ENCODE measurements at places on chromosomes 16 and 17. TPM values are rescaled to one million over a fixed set of nuclear protein-coding genes. Genes with fewer than 3 reads are reported as not detected.

DNA sequence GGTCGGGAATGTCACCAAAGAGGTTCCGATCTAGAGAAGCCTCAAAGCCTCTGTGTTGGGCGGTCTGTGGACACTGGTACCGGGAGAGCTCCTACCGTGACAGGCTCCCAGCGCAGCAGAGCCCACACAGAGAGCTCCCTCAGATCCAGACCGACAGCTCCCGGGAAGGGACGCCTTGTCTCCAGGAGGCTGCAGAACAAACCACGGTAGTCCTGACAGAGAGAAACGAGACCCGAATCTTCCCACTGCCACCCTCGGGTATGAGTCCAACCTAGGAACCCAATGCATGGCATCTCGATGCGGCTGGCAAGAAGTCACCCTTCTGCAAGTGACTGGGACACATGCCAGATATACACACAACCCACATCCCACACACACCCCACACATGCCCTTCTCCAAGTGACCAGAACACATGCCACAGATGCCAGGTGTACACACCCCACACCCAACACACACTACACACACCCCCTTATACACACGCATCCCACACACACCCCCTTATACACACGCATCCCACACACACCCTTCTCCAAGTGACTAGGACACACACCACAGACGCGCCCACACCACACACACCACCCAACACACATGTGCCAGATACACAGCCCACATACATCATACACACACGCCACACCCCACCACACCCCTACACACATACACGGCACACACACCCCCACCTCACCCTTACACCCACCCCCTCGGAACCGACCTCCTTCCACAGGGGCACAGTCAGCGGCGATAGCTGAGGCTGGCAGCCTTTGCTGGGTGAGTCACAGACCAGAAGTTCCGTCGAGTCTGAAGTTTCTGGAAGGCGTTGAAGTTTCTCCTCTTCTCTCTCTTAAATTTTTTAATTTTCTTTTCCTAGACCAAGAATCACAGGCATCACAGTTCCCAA, 15.9 kb upstream of the CYTH1 start:
- no peak for DNase-seq

DNA sequence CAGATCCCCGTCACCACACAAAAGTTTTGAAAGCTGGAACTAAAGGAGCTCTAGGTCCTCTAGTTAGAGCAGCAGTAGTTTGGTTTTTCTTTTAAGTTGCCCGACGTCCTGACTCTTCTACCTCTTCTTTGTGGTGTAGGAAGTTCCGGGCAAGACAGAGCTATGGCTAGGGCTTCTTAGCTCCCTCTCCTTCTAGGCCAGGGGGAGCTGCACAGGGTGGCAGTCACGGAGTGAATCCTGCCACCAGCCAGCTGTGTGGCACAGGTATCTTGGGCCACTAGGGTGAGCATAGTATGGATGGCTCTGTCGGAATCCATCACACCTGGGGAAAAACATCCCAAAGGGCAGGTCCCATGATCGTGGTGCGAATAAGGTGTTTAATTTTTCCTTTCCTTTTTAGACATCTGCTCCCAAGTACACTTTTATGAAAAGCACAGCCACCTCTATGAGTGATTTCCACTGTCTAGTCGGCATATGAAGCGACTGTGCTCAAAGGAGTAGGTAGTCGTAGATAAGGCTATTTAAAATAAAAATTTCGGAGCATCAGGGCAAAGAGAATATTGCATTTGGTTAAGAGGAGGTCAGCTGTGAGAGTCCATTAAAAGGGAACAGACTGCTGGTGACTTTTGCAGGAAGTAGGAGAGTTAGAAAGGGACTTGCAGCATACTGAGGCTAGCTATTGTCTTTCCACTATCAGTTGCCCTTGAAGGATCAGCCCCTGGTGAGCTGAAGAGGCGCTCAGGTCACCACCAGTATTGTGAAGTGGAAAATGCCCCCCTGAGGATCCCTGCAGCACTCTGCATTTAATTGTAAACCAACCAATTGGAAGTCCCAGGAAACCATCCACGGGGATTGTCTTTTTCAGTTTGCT, 2.1 kb downstream of the PRKCA start:
- no peak for DNase-seq

Gene VPS9D1
- total RNA-seq, result 16.3 TPM

Gene PTGES3L
- 44.4 TPM for total RNA-seq

DNA sequence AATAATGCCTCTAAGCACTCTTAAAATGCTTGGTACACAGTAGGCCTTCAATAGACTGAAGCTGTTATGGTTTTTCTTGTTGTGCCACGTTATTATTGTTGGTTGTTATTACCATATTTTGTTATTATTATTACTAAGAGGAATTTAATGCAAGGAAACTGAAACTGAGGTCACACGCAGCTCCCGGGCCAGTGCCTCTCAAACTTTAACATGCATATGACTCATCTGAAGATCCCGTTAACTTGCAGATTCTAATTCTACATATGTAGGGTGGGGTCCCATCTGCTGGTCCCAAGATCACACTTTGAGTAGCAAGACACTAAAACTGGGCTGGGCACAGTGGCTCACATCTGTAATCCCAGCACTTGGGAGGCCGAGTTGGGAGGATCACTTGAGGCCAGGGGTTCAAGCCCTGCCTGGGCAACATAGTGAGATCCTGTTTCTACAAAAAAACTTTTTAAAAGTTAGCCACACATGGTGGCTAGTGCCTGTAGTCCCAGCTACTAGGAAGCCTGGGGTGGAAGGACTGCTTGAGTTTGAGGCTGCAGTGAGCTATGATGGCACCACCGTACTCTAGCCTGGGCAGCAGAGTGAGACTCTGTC, 888 bp downstream of the ACSM5 start:
- no peak for DNase-seq

Gene TANGO6
- total RNA-seq, result 11.5 TPM

GRCh38 chr17:31582151-31582907, 190.9 kb downstream of the RAB11FIP4 start:
- peak; percentile 88 for DNase-seq

- DNase-seq, result no peak
Measured at GRCh38 chr16:30710971-30711370, 12.0 kb downstream of the SRCAP start.

GRCh38 chr16:12193692-12194091, 217.2 kb downstream of the SNX29 start:
- DNase-seq, result no peak

DNA sequence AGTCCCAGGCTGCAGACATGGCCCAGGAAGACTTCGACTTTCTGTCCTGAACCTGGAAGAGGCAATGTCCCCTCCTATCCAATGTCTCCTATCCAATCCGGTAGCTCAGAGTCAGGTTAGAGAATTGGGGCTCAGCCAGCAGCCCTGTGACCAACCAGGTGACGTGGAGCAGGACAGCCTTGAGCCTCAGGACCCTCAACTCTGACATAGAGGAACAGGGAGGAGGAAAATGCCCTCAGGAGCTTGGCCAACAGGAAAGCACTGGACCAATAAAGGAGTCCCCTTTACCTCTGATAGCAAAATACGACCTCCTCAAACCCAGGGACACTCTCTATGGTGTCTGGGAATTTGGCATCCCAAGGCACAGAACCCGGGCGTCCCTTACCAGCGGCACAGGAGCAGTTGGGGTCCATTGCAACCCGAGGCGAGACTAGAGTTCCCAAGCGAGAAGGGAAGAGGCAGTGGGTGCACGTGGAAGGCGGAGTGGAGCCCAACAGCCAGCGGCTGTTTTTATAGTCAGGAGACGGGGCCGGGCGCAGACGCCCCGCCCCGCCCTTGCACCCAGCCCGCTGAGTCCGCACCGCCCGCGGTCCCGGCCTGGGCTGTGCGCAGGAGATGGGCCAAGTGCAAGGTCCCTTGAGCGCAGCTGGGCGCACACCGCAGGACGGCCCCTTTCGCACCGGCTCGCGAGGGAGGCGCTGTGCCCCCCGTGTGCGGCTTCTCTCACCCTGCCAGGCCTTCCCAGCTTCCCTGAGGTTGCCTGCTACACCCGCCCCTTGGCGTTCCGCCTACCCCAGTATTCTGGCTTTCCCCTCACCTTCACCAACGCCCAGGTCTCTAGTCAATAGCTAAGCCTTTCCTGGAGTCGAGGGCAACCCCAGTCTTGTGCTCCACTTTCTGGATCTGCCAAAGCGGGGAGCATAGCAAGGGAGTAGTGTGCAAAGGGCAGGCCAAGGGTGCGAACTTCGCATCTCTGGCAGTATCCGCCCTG, at the start of gene MT1G:
Gene MT1G (minus strand): TSS at position 485 of the 991 bp plus-strand sequence. CDS start 72 bp downstream, at position 413.
- peak; percentile 61 for DNase-seq

Gene OTOA
- total RNA-seq, result not detected

GRCh38 chr16:88403794-88404581, 21.2 kb downstream of the ZNF469 start:
- no peak for DNase-seq

- DNase-seq, result no peak
Measured at GRCh38 chr16:48091117-48091516, 64.7 kb downstream of the ABCC12 start.

GRCh38 chr17:47708864-47709541, 15.0 kb downstream of the TBKBP1 start:
- peak; percentile 88 for DNase-seq

DNA sequence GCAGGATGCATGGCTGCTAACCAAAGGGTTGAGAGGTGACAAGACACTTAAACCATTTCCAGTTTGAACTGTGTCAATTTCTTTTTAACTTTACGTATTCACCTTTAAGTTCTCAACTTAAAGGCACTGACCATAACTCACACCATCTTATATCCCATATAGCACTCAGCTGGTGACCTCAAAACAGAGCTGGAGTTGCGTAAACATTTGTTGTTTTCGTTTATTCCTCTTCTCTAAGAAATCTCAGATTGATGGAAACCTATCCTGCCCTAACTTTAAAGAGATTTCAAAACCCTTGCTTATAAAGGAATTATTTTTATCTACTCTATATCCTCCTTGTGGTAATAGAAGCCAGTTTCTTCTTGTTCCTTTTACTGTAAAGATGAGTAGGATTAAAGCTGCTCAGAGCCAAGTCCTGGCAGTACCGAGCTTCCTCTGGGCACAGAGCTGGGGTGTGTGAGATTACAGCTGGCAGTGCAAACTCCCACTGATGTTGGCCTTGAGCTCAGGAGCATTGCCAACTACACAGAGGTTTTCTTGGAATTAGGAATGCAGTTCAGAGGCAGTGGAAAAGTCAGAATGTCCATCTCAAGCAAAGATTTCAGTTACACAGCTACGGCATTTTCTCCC, 1.3 kb downstream of the KCTD2 start:
- DNase-seq, result no peak

DNA sequence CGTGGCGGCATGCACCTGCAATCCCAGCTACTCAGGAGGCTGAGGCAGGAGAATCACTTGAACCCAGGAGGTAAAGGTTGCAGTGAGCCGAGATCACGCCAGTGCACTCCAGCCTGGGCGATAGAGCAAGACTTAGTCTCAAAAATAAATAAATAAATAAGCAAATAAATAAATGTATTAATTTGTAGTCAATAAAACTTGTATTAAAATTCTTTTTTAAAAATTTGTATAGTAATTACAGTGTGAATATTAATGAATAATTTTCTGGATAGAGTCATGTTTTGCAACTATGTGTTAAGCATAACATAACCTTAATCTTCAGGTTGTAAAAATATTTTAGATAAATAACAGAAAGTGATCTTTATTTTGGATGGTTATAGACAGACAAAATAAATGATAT, 27.2 kb upstream of the DUSP14 start:
- DNase-seq, result no peak

Gene SMIM22
- not detected for total RNA-seq

Gene TMIGD1
- not detected for total RNA-seq

Gene ZFP90
- total RNA-seq, result 12.5 TPM

Measured in right cardiac atrium (tissue), 5 donors.